ENCODE measurements at places on chromosomes 3 and 15.

DNA sequence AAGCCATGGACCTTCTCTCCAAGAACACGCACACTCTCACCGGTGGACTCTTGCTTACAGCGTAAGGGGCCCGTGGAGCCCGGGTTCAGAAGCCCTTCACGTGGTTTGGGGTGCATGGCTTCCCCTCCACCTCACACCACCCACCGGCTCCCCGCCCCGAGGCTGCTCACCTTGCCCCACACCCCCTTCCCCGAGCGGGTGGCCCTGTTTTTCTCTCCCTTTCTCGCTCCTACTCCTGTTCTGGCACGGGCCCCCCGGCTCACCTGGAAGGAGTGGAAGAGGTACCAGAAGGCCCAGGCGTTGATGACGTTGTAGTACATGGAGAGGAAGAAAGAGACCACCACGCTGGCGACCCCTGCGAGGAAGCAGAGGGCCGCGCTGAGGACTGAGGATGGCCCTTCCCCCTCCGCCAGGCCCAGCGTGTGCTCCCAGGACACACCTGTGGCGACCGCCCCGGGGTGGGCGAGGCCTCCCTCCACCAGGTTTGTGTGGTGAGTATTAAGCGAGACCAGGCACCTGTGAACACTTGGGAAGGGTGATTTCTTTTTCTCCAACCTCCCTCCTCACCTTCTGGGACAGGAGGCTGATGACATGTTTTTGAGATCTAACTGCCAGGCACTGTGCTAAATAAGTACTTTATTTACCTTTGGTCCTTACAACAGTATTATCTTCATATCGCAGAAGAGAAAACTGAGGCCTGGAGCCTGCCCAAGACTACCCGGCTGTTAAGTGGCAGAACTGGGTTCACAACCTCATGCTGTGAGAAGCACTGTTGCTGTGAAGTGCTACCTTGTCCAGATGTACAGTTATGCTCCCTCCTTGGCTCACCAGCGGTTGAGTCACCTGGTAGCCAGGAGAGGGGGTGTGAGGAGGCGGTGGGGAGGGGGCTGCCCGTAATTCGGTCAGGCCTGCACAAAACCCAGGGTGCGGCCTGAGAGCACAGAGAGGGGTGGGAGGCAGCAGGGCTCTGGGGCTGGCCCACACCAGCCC, 16.3 kb downstream of the SLC6A20 start:
- H3K36me3 ChIP-seq = no peaks in the 10 kb centered on the region
- no peak overlapping the region for H3K4me3 ChIP-seq
- H3K4me1 ChIP-seq = no peaks in the 10 kb centered on the region
- peaks cover 2% of the 10 kb centered on the region for H3K27me3 ChIP-seq
- no peak overlapping the region for H3K27ac ChIP-seq

DNA sequence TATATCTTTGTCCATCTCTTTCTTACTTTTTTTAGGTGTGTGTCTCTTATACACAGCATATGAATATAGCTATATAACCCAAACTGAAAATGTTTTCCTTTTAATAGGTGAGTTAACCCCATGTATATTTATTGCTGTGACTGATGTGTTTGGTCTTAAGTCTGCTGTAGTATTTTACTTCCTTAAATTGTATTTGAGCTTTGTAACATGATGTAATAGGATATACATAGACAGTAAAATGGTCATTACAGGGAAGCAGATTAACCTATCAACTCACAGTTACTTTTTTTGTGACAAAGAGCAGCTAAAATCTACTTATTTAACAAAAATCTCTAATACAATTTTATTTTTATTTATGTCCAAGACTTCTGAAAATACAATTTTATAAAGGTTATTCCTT, 51.8 kb upstream of the CDAN1 start:
- H3K4me3 ChIP-seq = no peak overlapping the region
- no peaks in the 10 kb centered on the region for H3K27me3 ChIP-seq
- no peaks in the 10 kb centered on the region for H3K4me1 ChIP-seq
- H3K27ac ChIP-seq = no peak overlapping the region
- H3K36me3 ChIP-seq = peaks cover 3% of the 10 kb centered on the region

DNA sequence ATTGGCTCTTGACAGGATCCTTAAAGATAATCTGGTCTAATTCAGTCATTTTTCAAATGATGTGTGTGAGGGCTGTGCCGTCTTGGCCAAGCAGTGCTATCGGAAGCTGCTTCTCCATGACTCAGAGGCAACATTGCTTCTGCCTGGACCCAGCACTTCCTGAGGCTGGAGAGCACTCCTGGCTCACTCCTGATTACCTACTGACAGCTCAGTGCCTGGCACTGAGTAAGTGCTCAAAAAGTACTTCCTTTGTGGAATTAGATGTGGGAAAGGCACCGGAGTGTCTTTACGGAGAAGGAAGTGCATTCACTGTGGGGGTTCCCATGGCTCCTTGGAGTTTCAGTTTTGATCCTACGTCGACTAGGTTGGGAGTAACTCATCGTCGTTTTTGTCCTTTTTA, 86.9 kb upstream of the UBE3A start:
- no peak for DNase-seq
- H3K4me1 ChIP-seq = no peaks in the 10 kb centered on the region
- H3K27ac ChIP-seq = no peak overlapping the region
- no peak overlapping the region for H3K4me3 ChIP-seq
- H3K36me3 ChIP-seq = no peaks in the 10 kb centered on the region

- no peaks in the 10 kb centered on the region for H3K4me1 ChIP-seq
- DNase-seq = no peak
- no peaks in the 10 kb centered on the region for H3K36me3 ChIP-seq
- H3K27ac ChIP-seq = no peak overlapping the region
These were observed 138.6 kb downstream of the OPA1 start for GRCh38 chr3:193731656-193732055.

- no peaks in the 10 kb centered on the region for H3K4me1 ChIP-seq
- H3K4me3 ChIP-seq = no peak overlapping the region
- H3K36me3 ChIP-seq = no peaks in the 10 kb centered on the region
- H3K27me3 ChIP-seq = no peaks in the 10 kb centered on the region
These were observed 33.2 kb downstream of the SMAD6 start for GRCh38 chr15:66734961-66735908.

DNA sequence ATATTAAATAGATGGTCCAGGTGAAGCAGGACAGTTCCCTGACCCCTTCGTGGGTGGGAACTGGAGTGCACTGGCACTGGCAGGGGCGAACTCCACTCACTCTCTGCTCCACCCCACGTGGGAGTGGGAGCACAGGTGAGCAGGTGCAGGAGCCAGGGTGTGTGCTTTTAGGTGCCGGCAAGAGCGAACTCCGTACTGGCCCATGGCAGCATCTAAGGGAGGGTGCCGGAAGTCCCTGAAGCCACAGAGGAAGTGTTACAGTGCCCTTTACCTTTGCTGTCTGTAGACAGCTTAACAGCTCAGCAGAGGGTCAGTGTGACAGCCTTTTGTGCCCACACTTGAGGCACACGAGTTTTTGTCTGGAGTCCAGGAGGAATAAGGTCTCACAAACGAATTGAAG, 26.7 kb upstream of the PIAS1 start:
- no peak for DNase-seq
- no peaks in the 10 kb centered on the region for H3K4me1 ChIP-seq
- H3K4me3 ChIP-seq = no peak overlapping the region
- H3K27me3 ChIP-seq = peaks cover 2% of the 10 kb centered on the region

- H3K27ac ChIP-seq = no peak overlapping the region
- no peak overlapping the region for H3K4me3 ChIP-seq
- H3K27me3 ChIP-seq = no peaks in the 10 kb centered on the region
- peaks cover 14% of the 10 kb centered on the region for H3K4me1 ChIP-seq
- peak; percentile 74 for DNase-seq
These were observed 42.5 kb downstream of the MCF2L2 start for GRCh38 chr3:183385698-183386613.

GRCh38 chr15:62888623-62889022, 153.9 kb upstream of the TPM1 start:
- no peaks in the 10 kb centered on the region for H3K4me1 ChIP-seq
- peaks cover 14% of the 10 kb centered on the region for H3K27me3 ChIP-seq
- H3K27ac ChIP-seq = no peak overlapping the region
- H3K36me3 ChIP-seq = no peaks in the 10 kb centered on the region
- DNase-seq = no peak

- H3K4me1 ChIP-seq = peaks cover 4% of the 10 kb centered on the region
- no peak overlapping the region for H3K4me3 ChIP-seq
- no peaks in the 10 kb centered on the region for H3K27me3 ChIP-seq
- no peaks in the 10 kb centered on the region for H3K36me3 ChIP-seq
- DNase-seq = no peak
- H3K27ac ChIP-seq = no peak overlapping the region
These were observed 162.9 kb downstream of the TIGIT start for GRCh38 chr3:114456742-114457141.

- DNase-seq = no peak
- H3K27ac ChIP-seq = no peak overlapping the region
- H3K4me1 ChIP-seq = no peaks in the 10 kb centered on the region
- no peak overlapping the region for H3K4me3 ChIP-seq
These were observed 126.8 kb downstream of the RORA start for GRCh38 chr15:61102281-61102680.

DNA sequence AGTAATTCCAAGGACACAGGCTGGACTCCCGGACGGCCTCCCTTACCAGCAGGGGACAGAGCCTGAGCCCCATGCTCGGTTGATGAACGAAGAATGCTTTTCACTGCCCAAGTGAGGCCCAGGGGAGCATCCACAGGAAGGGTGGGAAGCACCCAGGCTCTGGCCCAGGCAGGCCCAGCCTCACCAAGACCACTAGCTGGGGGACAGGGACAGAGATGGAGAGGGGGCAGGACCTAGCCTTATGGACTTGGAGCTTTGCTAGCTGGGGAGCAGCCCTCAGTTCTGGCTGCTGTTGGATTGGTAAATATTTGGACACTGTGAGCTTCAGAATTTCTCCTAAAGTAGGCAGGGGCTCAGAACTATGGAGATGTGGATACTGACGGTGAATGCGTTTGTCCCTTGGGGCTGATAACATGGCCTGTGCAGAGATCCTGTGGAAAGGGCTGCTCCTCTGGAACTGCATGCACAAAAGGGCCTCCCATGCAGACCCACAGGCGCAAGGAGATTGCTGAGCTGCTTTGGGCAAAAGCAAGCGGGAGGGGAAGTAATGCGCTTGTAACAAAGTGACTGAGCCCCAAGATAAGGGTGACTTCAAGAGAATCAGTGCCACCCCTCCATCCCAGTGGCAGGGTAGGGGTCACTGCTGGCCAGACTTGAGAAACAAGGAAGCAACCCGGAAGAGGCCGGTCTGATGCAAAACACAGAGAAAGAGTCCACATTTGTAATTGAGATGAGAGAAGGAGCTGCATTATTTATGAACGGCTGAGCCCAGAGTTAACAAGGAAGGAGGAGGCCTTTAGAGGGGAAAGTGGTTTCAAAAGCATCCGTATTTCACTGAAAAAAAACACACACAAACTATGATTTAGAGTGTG, 70.1 kb upstream of the MEF2A start:
- peaks cover 16% of the 10 kb centered on the region for H3K4me1 ChIP-seq
- H3K27me3 ChIP-seq = no peaks in the 10 kb centered on the region
- H3K4me3 ChIP-seq = no peak overlapping the region
- peak overlapping the region; percentile 43 for H3K27ac ChIP-seq

- peaks cover 17% of the 10 kb centered on the region for H3K4me1 ChIP-seq
- no peaks in the 10 kb centered on the region for H3K27me3 ChIP-seq
- H3K36me3 ChIP-seq = no peaks in the 10 kb centered on the region
- no peak for DNase-seq
These were observed 53.7 kb upstream of the MEF2A start for GRCh38 chr15:99511866-99512661.

GRCh38 chr15:93231994-93232393, 143.0 kb upstream of the RGMA start:
- H3K36me3 ChIP-seq = no peaks in the 10 kb centered on the region
- H3K4me1 ChIP-seq = peaks cover 19% of the 10 kb centered on the region
- no peak overlapping the region for H3K27ac ChIP-seq
- DNase-seq = no peak

DNA sequence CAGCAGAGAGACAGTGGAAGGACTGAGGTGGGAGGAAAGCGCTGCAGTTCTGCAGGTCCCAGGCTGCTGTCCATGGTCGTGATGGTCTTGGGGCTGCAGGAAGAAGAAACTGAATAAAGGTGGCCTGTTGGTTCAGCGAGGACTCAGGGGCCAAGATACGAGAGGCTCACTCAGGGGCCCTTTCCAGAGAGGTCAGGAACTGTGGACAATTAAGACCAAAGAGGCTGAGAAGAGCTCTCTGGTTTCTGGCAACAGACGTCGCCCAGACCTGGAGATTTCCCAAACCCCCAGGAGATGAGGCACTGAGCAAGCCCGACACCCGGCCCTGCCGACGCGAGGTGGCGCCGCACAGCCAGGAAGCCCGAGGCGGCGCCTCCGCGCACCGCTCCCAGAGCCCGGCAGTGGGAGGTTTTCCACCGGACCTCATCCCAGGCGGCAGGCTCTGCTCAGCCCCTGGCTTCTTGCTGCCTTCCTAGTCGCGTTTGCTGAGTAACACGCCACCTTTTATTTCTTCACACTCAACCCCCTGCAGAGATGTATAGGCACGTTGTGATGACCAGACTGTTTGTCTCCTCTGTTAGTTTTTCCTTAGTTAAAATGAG, 56.4 kb upstream of the ARRDC4 start:
- H3K4me1 ChIP-seq = peaks cover 2% of the 10 kb centered on the region
- H3K27me3 ChIP-seq = peaks cover 28% of the 10 kb centered on the region
- no peaks in the 10 kb centered on the region for H3K36me3 ChIP-seq
- peak; percentile 64 for DNase-seq

DNA sequence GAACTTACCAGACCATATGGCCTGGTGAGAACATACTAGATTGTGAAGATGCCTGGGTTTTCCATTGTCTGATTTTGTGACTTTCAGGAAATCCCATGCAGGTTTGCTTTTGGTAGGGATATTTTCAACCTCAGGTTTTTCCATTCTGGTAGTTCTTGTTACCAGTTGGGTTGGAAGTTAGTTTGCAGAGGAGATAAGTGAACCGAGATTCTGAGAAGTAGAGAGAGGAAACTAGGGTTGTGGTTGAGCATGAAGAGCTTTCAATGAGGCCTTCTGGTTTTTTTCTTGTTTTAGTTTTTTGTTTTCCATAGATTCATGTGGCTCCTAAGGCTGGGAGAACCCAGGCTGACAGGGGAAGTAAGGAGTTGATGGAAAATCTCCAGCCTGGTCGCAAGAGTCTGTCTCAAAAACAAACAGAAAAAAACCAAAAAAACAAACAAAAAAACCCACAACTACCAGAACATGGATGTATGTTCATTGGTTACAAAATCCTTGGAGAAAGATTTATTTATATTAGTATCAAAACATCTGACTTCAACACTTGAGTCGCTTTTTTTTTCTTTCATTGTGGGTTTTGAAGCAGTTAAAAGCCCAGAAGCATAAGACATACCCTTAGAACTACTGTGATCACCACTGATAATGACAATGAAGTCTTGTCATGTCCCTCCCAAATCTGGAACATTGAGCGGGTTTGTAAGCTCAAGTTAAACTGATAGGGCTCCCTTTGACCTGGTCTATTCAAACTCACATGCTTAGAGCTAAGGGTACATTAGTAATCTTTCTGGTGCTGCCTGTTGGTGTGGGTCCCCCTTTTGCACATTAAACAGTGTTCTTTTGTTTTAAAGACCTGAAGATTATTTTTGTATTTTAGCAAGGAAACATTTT, 3.2 kb downstream of the GPR171 start:
- no peaks in the 10 kb centered on the region for H3K27me3 ChIP-seq
- no peak for DNase-seq
- peaks cover 46% of the 10 kb centered on the region for H3K4me1 ChIP-seq
- peaks cover 49% of the 10 kb centered on the region for H3K36me3 ChIP-seq
- peak overlapping the region; percentile 93 for H3K27ac ChIP-seq

- no peaks in the 10 kb centered on the region for H3K27me3 ChIP-seq
- peaks cover 8% of the 10 kb centered on the region for H3K36me3 ChIP-seq
- H3K4me3 ChIP-seq = no peak overlapping the region
- H3K27ac ChIP-seq = no peak overlapping the region
These were observed 2.7 kb upstream of the CPOX start for GRCh38 chr3:98596087-98596486.

- peaks cover 80% of the 10 kb centered on the region for H3K4me1 ChIP-seq
- peak; percentile 75 for DNase-seq
- H3K4me3 ChIP-seq = no peak overlapping the region
- H3K36me3 ChIP-seq = no peaks in the 10 kb centered on the region
- H3K27ac ChIP-seq = peak overlapping the region; percentile 23
These were observed 365.7 kb upstream of the ICE2 start for GRCh38 chr15:60844511-60845174.

Data from activated CD4-positive, alpha-beta T cell treated with anti-CD3 and anti-CD28 coated beads for 36 hours (primary cell).